ENCODE measurements at places on chromosomes 5 and 9.

GRCh38 chr5:40679913-40680681, at the start of gene PTGER4:
Gene PTGER4, plus strand, starts transcription at chr5:40679915. Its CDS starts 1,079 bp downstream, at chr5:40680994.
- no peak for DNase-seq

GRCh38 chr5:133247151-133247709, 195.4 kb downstream of the HSPA4 start:
- DNase-seq: no peak

GRCh38 chr5:78016863-78017529, 240.9 kb upstream of the TBCA start:
- DNase-seq: no peak

DNA sequence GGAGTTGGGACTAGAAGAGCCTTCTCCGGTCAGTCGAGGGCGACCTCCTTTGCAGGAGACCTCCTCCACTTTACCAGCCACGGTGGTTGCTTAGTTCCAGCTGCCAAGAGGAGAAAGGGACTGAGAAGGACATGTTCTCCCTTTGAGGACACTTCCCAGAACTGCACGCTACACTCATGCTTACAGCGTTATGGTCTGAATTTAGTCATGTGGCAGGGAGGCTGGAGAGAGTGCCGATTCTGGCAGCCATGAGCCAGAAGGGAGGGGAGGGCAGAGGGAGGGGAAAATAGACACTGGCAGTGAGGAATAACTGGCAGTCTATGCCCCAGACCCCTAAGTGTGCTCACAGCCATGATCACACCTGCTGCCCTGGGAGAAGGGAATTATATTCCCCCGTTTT, 47.8 kb downstream of the TSPAN17 start:
- DNase-seq: no peak

DNA sequence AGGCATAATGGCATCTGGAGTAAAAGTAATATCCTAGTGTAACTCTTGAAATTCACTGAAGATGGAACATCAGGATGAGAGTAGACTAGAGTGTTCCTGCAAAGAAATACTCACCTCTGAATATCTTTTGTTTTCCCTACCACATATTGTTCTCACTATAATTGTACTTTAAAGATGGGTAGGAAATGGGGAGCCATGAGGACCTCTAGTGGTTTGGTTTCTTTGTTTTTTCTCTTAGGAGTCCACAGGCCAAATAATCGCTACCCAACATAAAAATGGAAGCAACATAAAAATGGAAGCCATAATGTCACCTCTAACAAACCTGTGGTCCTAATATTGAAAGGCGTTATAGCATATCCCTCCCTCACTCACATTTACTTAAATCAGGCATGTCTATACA, 2375.8 kb downstream of the MAT2B start:
- no peak for DNase-seq

- no peak for DNase-seq
These were observed 567.9 kb downstream of the CCDC171 start for GRCh38 chr9:16120727-16121126.

DNA sequence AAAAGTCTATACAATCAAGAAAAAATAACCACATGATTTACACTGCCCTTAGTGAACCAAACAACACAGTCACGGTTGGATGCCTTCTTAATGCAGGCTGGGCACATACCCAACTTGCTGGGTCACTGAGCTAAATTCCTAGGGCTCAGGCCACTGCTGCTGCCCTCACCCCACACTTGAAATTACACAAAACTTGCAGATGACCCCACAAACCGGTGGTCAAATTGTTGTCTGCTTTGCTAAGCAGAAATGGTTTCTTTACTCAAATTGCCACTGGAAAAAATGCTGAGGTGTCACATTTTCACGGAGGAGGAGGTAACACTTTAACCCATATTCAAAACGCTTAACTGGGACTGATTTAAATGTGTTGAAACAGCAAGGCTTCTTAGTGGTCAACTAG, 62.4 kb downstream of the HMHB1 start:
- DNase-seq: peak; percentile 83

- no peak for DNase-seq
These were observed 75.1 kb upstream of the IER5L start for GRCh38 chr9:129252937-129253802.

- no peak for DNase-seq
These were observed 65.0 kb downstream of the HSD17B3 start for GRCh38 chr9:96236854-96237550.

DNA sequence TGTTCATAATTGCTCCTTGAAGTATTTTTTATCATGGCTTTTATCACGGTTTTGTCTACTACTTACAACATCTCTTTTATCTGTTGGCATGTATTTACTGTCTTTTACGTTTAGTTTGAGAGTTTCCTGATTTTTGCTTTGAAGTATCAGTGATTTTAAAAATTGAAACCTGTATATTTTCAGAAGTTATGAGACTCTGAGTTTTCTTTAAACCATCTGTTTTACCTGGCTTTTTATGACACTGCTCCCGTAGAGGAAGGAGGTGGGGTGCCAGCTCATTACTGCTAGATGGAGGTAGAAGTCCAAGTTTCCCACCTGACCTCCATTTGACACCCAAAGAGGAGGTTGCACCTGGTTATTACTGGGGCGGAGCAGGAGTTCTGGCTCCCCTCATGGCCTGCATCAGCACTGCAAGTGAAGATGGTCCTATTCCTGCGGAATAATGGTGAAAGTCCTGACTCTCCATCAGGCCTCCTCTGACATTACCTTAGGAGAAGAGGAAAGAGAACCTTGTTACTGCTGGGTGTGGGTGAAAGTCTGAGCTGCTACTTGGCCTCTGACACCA, 10.0 kb upstream of the ZNF131 start:
- DNase-seq: peak; percentile 23

DNA sequence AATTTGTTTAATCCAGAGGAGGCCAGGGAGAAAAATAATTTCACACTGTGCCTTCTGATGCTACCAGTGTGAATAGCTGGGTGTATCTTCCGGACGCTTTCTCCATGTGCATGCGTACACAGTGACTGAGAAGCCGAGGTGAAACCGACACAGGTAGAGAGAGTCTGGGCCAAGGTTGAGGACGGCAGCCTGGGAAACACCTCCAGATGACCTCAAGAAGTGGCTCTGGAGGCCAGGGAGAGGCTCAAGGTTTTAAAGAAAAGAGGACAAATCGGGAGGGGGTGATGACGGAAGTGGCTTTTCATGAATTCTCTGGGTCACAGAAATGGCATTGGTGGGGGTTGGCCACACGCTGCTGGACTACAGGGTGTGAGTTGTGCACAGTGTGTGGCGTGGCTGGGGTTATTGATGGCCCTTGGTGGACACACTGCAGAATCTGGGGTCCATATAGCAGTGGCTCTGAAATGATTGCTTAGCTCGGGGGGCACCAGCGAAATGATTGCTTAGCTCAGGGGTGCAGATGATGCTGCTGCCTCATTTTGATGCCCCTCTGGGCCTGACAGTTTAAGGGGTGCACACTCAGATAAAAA, 34.1 kb upstream of the LRRC14B start:
- no peak for DNase-seq

DNA sequence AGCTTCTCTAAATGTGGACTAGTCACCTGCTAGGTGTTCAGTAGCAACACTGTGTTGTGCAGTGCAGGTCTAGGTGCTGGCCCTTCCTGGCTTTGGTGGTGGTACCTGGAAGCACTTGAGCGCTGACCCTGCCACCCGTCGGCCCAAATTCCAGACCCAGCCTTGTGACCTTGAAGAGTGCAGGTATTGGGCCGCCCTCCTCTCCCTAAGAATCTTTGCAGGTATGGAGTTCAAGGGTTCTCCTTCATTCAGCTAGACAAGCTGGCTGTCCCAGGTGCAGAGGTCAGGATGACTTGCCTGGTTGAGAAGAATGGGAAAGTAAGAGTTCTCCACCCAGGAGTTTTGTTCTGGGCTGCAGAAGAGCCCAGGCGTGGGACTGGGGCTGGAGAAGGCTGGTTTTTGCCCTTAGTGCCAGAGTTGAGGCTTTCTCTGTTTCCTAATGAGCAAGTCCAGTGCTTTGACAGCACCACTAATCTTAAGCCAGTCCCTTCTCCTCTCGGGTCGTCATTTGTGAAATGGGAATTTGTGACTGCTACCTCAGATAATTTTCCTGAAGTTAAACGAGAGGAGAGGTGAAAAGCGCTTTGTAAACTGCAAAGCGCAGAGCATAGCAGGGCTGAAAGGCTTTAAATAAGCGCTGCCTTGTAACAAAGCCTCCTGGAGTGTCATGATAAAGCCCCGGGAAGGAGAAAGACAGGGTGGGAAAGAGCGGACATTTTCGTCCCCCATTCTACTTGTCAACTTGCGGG, 4.0 kb downstream of the FOXE1 start:
- no peak for DNase-seq

DNA sequence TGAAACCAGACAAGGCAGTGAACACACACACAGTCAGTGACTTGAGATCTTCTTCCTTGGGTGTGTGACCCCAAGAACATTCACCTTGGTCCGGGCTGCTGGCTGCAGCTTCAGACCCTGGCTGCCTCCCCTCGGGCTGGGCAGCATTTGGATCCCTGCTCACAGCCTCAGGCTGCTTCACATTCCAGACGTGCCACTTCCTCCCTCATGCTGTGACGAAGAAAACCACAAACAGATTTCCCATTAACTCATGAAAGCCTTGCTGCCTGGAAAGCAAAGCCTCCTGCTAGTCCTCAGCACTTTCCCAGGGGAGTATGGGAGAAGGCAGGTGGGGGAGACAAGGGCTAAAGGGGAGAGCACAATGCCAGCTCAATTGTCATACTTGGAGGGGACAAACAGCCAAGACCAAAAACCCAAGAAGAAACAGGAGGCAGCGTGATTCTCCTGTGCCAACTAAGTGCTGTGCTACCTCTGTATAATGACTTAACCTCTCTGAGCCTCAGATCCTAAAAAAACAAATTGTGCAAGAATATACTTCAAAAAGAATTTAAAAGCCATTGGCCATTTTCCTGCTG, 594.6 kb upstream of the BRINP1 start:
- peak; percentile 93 for DNase-seq

- DNase-seq: no peak
These were observed 698.8 kb upstream of the C9orf72 start for GRCh38 chr9:28272127-28272526.

DNA sequence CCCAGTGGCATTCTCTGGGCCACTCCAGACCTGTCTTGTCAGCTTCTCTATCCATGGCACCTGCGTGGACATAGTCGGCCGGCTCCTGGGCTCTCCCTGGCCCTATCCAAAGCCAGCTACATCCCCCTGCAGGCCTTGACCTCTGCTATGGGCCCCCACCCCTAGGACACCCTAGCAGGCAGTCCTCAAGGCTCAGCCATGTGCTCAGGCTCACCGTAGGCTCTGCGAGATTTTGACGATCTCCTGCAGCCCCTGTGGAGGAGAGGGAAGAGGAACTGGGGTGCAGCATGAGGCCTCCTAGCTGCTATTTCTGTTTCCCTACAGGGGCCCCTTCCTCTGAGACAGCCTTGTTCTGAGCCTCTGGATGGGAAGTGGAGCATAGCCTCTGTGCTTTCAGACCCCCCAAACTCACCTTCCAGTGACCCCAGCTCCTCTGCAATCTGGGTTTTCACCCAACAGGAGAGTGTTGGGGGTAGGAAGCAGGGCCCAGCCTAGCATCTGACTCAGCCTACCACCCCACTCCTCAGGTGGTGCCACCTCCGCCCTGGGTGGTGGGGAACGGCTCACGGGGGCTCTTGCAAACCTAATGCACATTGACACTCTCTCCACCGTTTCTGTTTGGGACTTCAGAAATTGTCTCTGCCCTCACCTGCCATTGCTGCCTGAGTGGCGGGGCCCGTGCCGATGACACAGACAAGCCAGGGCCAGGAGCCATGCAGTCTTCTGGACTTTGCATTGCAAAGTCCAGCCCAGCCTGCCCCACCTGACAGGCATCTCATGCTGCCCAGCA, 36.7 kb downstream of the HRH2 start:
- DNase-seq: no peak

- no peak for DNase-seq
These were observed 189.2 kb downstream of the FSTL4 start for GRCh38 chr5:133423011-133423617.

- DNase-seq: no peak
These were observed 180.5 kb upstream of the TUT7 start for GRCh38 chr9:86534572-86535258.

Data from kidney tubule cell (primary cell).